ENCODE measurements at places on chromosomes 3 and 15. TPM values are rescaled to one million over a fixed set of nuclear protein-coding genes. Genes with fewer than 3 reads are reported as not detected.

NR2E3 gene
- 0.16 TPM for total RNA-seq

ZKSCAN7 gene
- total RNA-seq = 29.8 TPM

CDHR4 gene
- total RNA-seq = not detected

SH3GL3 gene
- total RNA-seq = 186 TPM

MYL3 gene
- total RNA-seq = not detected

SV2B gene
- 33.5 TPM for total RNA-seq

MKRN3 gene
- 25.7 TPM for total RNA-seq

POC1A gene
- total RNA-seq = 3.1 TPM

C2CD4A gene
- 0.16 TPM for total RNA-seq

ADPRH gene
- total RNA-seq = 1.2 TPM

ALDH1L1 gene
- total RNA-seq = 2.7 TPM

GP9 gene
- total RNA-seq = not detected

COL6A5 gene
- total RNA-seq = under 0.01 TPM

RIOX2 gene
- 17.5 TPM for total RNA-seq

CTXN2 gene
- total RNA-seq = 0.16 TPM
